ENCODE measurements at places on chromosomes 5 and 9. TPM values are rescaled to one million over a fixed set of nuclear protein-coding genes. Genes with fewer than 3 reads are reported as not detected.

The CENPH gene
- total RNA-seq = 13.5 TPM

DNA sequence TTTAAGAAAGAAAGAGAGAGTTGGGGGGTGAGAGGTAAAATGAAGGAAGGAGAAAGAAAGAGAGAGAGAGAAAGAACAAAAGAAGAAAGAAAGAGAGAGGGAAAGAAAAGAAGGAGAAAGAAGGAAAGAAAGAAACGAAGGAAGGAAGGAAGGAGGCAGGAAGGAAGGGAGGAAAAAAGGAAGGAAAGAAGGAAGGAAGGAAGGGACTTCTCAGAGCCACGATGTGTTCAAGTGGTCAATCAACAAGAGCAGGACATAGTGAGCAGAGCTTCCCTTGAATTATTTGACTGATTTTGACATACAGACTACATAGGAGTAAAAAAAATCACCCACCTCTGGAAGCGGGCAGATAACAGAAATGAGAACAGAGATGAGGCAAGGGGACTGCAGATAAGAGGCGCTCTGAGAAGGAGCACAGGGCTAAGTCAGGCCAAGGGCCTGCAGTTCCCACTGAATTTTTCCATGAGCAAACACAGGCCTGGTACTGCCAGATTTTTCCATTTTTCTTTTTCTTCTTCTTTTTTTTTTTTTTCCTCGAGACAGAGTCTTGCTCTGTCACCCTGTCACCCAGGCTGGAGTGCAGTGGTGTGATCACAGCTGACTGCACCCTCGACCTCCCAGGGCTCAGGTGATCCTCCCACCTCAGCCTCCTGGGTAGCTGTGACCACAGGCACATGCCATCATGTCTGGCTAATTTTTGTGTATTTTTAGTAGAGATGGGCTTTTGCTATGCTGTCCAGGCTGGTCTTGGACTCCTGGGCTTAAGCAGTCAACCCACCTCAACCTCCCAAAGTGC is 77.7 kb upstream of the IL17B start:
- H3K27me3 ChIP-seq = no peaks in the 10 kb centered on the region
- DNase-seq = no peak
- H3K27ac ChIP-seq = no peak overlapping the region
- H3K36me3 ChIP-seq = no peaks in the 10 kb centered on the region
- H3K4me1 ChIP-seq = no peaks in the 10 kb centered on the region

GRCh38 chr9:6133346-6134063 is 82.1 kb upstream of the IL33 start:
- H3K36me3 ChIP-seq = no peaks in the 10 kb centered on the region
- no peaks in the 10 kb centered on the region for H3K4me1 ChIP-seq
- peaks cover 10% of the 10 kb centered on the region for H3K27me3 ChIP-seq
- no peak overlapping the region for H3K4me3 ChIP-seq

- DNase-seq = no peak
- no peak overlapping the region for H3K27ac ChIP-seq
- no peak overlapping the region for H3K4me3 ChIP-seq
- H3K4me1 ChIP-seq = no peaks in the 10 kb centered on the region
- no peaks in the 10 kb centered on the region for H3K27me3 ChIP-seq
- H3K36me3 ChIP-seq = peaks cover 5% of the 10 kb centered on the region
Observed at GRCh38 chr9:96883922-96884321, 29.6 kb upstream of the ZNF782 start.

The EIF4E1B gene
- not detected for total RNA-seq

The SNCAIP gene
- not detected for total RNA-seq
